ENCODE measurements at places on chromosomes 12 and 14.

GRCh38 chr12:129662234-129662633, 241.6 kb downstream of the TMEM132D start:
- no peak for DNase-seq

DNA sequence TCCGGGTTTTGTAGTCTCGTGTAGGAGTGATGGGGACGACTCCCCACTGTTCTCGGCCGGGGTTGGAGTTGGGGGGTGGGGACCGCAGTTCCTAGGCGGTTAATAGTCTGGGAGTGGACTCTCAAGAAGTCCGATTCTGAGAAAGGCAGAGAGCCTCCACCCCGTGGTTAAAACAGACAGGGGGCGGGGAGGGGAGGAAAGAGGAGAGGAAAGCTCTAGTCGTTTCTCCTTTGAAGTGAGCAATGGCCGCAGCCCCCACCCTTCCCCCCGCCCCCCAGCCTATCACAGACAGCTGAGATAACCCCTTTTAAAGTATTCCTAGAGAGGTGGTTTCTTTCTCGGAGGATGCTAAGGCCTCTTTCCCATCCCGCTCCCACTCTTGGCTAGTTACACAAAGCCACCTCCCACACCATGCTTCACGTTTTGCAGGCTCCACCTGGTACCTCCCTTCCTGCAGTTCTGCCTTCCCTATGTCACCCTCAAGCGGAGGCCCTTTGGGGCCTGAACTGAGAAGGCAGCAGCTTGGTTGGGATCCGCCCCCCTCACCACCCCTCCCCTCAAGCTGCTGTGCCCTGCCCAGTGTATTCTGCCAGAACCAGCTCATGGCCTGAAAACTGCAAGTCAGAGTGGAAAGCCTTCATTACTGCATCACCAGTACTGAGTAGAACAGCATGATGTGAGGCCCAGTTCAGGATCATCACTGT, 853 bp downstream of the USP5 start:
- DNase-seq, result no peak

- DNase-seq, result no peak
Observed at GRCh38 chr12:31280183-31280582, 45.8 kb downstream of the SINHCAF start.

GRCh38 chr14:76546426-76547221, 170.7 kb downstream of the ESRRB start:
- DNase-seq, result no peak

DNA sequence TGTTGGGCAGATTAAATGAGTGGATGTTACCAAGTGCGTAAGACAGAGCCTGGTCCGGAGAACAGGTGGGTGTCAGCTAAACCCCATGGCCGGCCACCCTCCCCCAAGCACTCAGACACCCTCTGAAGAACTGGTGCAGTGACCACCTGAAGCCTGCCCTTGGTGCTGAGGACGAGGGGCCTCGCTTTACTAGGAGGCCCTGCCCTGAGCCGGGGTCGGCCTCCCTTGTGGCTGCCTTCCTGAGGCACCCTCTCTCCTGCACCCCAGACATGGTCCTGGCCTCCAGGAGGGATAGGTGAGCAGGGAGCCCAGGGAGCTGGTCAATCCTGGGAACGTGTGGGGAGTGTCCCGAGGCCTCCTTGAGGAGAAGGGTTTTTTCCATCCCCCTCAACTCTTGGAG, 4.9 kb upstream of the KIF26A start:
- DNase-seq, result no peak

DNA sequence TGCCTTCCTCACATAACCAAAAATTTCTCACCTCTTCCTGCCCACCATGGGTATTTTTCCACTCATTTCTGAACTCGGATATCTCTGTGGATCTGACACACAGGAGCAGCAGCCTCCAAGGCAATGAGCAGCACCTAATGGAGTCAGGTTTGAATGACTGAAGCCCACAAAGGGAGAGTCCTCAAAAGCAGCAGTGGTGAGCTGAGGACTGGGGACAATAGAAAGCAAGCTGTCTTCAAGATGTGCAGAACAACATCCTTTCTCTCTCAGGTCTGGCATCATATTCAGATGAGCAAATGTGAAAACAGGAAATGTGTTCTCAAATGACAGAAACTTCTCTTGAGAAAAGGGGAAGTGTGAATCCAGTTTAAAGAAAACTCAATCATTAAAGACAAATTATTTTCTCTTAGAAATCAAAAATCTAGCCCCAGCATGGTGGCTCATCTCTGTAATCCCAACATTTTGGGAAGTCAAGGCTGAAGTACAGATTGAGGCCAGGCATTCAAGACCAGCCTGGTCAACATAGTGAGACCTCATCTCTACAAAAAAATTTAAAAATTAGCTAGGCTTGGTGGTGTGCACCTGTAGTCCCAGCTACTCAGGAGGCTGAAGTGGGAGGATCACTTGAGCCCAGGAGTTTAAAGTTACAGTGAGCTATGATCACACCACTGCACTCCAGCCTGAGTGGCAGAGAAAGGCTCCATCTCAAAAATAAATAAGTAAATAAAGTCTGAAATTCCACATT, 54.2 kb downstream of the C12orf42 start:
- DNase-seq, result no peak

- no peak for DNase-seq
Observed at GRCh38 chr14:60178164-60178563, 13.0 kb upstream of the DHRS7 start.

DNA sequence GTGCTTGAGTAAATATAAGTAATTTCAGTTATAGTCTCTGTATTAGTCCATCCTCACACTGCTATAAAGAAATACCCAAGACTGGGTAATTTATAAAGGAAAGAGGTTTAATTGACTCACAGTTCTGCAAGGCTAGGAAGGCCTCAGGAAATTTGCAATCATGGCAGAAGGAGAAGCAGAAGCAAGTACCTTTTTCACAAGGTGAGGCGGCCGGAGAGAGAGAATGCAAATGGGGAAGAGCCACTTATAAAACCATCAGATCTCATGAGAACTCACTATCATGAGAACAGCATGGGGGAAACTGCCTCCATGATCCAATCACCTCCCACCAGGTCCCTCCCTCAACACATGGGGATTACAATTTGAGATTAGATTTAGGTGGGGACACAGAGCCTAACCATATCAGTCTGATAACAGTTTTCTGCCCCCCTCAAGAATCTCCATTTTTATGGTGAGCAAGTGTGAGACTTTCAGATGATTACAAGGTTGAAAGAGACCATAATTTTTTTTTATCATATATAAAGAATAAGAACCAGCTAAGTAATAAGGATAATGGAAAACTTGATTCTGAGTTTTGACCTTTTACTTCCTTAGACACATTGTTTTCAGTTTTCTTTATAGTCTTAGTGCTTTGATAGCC, 35.6 kb downstream of the LEMD3 start:
- no peak for DNase-seq
